ENCODE measurements at places on chromosomes 3 and 15. TPM values are rescaled to one million over a fixed set of nuclear protein-coding genes. Genes with fewer than 3 reads are reported as not detected.
A peak's percentile ranks its signal among the peaks of the same experiment; 100 is the strongest.

The NUP210 gene
- total RNA-seq = 53.4 TPM

The TIGIT gene
- total RNA-seq = not detected

The SAMMSON gene
- total RNA-seq = not detected

DNA sequence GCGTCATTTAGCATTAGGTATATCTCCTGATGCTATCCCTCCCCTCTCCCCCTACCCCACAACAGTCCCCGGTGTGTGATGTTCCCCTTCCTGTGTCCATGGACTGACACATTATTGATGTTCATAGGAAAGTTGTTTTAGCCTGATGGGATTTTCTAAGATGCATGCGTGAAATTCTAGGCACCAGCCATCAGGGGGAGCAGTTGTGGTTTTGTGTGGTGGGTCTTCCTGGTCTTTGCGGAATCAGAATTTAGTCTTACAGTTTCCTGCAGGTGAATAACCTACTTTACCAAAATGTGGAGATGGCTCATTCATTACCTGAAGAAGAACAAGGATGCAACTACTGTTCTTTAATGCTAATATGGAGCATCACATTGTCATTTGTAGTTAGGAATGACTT, 455.0 kb upstream of the THBS1 start:
- H3K36me3 ChIP-seq = no peaks in the 10 kb centered on the region
- peaks cover 5% of the 10 kb centered on the region for H3K4me1 ChIP-seq
- no peak overlapping the region for H3K27ac ChIP-seq
- DNase-seq = no peak
- no peak overlapping the region for H3K4me3 ChIP-seq

DNA sequence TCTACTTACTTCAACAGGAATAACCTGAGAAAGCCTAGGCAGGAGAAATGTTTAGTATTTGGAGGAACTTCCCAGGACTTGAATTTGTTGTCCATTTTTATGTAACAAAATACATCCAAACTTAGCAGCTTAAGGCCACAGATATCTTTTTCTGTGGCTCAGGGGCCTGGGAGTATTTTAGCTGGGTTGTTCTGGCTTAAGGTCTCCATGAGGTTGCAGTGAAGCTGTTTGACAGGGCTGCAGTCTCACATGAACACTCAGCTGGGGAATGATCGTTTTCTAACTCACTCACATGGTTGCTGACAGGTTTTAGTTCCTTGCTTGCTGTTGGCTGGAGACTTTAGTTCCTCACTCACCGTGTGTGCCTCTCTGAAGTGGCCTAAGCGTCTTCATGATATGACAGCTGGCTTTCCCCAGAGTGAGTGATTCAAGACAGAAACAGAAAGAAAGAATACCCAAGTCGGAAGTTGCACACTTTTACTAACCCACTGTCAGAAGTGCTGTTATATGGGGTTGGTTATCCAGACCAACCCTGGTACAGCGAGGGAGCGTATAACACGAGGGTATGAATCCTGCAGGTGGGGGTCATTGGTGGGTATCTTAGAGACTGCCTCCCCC, 229.7 kb upstream of the TBL1XR1 start:
- H3K4me1 ChIP-seq = no peaks in the 10 kb centered on the region
- no peak for DNase-seq
- no peak overlapping the region for H3K27ac ChIP-seq
- H3K36me3 ChIP-seq = no peaks in the 10 kb centered on the region
- H3K27me3 ChIP-seq = no peaks in the 10 kb centered on the region

- peaks cover 2% of the 10 kb centered on the region for H3K4me1 ChIP-seq
- DNase-seq = no peak
- no peak overlapping the region for H3K27ac ChIP-seq
- no peak overlapping the region for H3K4me3 ChIP-seq
- no peaks in the 10 kb centered on the region for H3K36me3 ChIP-seq
These were observed 117.2 kb downstream of the TLE3 start for GRCh38 chr15:69980341-69981059.

DNA sequence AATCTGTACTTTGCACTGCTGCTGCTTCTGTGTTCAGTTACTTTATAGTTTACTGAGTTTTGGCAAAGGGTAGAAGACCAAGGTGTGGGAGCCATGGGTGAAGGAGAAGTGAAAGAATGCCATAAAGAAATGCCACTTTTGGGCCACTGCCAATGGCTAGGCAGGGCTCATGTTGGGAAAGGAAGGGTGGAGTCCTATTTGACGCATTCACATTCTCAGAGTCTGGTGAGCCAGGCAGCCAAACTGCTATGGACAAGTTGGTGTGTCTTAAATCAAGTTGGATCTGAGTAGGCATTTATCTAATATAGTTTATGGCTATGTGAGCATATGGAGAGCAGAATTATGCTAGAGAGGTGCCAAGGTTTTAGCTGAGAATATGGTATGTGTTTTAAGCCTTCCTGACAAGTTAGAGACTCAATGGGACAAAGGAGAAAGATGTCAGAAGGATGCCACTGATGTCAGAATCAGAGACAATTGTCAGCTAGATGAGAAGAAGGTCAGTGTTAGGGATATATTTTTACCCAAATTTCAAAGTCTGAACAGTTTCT, 296.1 kb downstream of the AGBL1 start:
- no peaks in the 10 kb centered on the region for H3K36me3 ChIP-seq
- no peak for DNase-seq
- no peaks in the 10 kb centered on the region for H3K4me1 ChIP-seq
- H3K27ac ChIP-seq = no peak overlapping the region
- H3K27me3 ChIP-seq = no peaks in the 10 kb centered on the region

DNA sequence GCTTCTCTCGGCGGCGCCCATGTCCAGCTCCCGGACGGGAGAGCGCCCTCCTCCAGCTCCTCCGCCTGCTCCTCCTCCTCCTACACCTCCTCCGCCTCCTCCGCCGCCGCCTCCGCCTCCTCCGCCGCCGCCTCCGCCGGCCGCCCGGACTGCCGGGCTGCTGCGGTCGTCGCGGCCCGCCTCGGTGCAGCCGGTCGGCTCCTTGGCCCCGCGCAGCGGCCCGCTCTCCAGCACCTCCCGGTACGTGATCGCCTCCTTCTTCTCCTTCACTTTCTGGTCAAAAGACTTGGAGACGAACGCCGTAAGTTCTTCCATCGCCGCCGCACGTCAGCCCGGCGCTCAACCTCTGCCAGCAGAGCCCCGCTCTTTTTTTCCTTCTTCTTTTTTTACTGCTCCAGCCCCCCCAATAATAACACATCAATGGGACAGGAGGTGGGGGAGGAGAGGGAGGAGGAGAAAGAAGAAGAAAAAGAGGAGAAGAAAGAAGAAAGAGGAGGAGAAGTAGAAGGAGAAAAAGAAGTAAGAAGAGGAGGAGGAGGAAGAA, 438 bp downstream of the SHOX2 start:
- peak overlapping the region; percentile 78 for H3K4me3 ChIP-seq
- peaks cover 61% of the 10 kb centered on the region for H3K27me3 ChIP-seq
- H3K36me3 ChIP-seq = no peaks in the 10 kb centered on the region
- peaks cover 11% of the 10 kb centered on the region for H3K4me1 ChIP-seq

GRCh38 chr15:47340571-47340920, 376.8 kb upstream of the SEMA6D start:
- no peak overlapping the region for H3K27ac ChIP-seq
- DNase-seq = no peak
- H3K4me3 ChIP-seq = no peak overlapping the region
- no peaks in the 10 kb centered on the region for H3K4me1 ChIP-seq
- H3K27me3 ChIP-seq = peaks cover 1% of the 10 kb centered on the region

Measured in H1 (cell line).